ENCODE measurements at places on chromosomes 16 and 17.

- no peak for DNase-seq
Observed at GRCh38 chr16:77679901-77680300, 42.4 kb upstream of the NUDT7 start.

GRCh38 chr16:28604186-28604565, 5.7 kb downstream of the SULT1A1 start:
- no peak for DNase-seq

- DNase-seq = no peak
Observed at GRCh38 chr17:34990921-34991365, 10.6 kb downstream of the LIG3 start.

GRCh38 chr17:1180958-1181752, 1.4 kb upstream of the ABR start:
- DNase-seq = no peak
